ENCODE measurements at places on chromosomes 6 and 20. TPM values are rescaled to one million over a fixed set of nuclear protein-coding genes. Genes with fewer than 3 reads are reported as not detected.

DNA sequence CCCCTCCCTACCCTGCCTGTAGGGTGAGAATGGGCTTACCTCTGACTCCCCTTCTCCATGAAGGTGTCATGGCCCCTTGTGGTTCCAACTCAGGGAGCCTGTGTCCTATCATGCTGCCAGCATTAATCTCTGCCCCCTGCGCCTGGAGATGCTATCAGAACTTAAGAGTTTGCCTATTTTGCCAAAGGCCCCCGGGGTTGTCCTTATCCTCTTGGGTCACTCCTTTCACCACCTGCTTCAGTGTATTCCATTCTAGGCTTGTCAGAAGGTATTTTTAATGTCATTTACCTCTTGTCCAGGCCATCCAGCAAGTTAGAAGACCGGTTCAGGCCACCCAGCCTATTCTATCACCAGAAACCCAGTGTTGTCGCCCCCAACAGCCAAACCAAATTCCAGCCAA lies 10.5 kb downstream of the RRBP1 start:
- no peak for DNase-seq

LINC00237 gene
- total RNA-seq: not detected

GRCh38 chr20:4926531-4927156 lies 74.7 kb downstream of the SLC23A2 start:
- DNase-seq: no peak

CFAP61 gene
- total RNA-seq: 0.32 TPM

DNA sequence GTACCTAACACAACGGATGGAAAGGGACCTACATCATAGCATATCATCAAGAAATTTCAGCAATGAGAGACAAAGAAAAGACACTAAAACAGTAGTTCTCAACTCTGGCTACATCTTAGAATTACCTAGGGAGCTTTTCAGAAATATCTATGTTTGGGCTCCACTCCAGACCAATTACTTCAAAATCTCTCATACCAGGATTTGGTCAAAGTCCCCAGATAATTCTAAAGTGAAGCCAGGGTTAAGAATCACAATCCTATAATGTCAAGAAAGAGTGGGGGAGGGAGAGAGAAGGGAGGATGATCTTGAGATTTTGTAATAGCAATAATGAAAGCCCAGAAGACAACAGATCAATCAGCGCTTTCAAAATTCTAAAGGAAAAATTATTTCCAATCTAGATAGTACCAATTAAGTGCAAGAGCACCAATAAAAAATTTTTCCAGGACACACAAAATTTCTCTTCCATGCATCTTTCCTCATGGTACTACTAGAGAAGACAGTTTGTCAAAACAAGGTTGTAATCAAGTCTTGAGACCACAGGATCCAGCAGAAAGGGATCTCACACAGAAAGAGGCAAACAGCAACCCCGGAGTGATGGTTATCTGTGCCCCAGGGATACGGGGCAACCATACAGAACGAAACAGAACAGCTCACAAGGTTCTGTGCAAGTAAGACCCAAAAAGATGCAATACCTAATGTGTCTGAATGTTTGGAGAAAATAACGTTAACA lies 152.9 kb upstream of the DST start:
- DNase-seq: no peak

DNA sequence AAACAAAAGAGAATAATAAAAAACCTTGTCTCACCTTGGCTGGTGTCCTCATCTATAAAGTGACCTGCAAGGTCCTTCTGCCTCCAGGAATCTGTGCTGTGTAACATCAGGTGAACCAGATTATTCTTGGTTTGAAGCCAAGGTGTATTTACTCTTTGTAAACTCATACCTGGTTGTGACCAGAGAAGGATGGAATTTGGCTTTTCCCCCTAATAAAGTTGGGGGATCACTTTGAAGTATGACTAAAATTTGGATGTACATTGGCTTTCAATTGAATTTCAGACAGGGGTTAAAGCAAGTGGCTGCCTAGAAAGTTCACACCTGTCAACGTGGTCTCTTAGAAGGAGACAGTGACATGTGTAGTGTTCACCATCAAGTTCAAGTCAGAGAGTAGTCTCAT lies 100.1 kb downstream of the SCP2D1 start:
- no peak for DNase-seq

All from NCI-H460 (cell line).